T-helper 2 cell treated with Interferon-gamma antibody and Interleukin-4, amounts not matched to agents 100 ng/mL and 5 ng/mL, for 36 hours (primary cell): ENCODE measurements at places on chromosomes 3 and 15. TPM values are rescaled to one million over a fixed set of nuclear protein-coding genes. Genes with fewer than 3 reads are reported as not detected.

Gene TLE3
- total RNA-seq = 58.4 and 72.0 TPM in 2 replicates

Gene BBX
- 28.0 and 33.3 TPM in 2 replicates for total RNA-seq

Gene CCPG1
- 16.8 and 17.4 TPM in 2 replicates for total RNA-seq

Gene LYZL4
- not detected in 2 replicates for total RNA-seq

Gene DGKG
- total RNA-seq = not detected in 2 replicates

Gene MUC13
- total RNA-seq = not detected in 2 replicates

Gene FES
- total RNA-seq = 25.8 and 28.8 TPM in 2 replicates

Gene XCR1
- 0.05 TPM in 1 of 2 replicates, not detected in the other for total RNA-seq
